ENCODE measurements at places on chromosomes 7 and 10.

DNA sequence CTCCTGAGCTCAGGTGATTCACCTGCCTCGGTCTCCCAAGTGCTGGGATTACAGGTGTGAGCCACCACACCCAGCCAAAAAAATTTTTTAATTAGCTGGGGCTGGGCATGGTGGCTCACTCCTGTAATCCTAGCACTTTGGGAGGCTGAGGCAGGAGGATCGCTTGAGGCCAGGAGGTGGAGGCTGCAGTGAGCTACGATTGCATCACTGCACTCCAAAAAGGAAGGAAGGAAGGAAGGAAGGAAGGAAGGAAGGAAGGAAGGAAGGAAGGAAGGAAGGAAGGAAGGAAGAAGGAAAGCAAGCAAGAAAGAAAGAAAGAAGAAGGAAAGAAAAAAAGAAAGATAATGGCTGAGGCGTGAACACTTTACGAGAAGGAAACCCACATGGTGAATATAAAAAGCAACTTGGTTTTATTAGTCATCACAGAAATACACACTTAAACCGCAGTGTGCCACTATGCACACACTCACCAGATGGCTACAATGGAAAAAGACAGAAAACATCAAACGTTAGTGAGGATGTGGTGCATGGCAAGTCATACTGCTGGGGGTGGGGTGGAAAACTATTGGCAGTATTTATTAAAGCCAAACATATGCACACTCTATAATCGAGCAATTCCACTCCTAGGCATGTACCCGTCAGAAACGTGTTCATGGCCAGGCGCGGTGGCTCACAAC is 4.4 kb upstream of the CCL26 start:
- peak; percentile 94 for DNase-seq

DNA sequence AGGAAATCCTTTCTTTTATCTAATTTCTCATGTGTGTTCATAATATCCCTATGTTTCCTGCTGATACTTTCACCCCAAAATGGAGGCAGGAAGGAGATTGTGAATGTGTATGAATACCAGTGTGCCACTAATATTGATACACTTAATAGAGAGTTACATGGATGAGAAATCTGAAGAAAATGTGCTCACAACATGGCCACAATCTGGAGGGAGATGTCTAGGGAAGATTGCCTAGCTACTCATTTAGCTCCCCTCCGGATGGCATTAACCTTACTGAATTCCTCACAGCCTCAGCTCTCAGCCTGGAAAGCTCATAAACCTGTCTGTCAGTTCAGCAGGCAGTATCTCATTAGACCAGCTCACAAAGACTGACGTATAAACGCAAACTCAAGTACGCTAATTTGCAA is 23.4 kb upstream of the DMTF1 start:
- no peak for DNase-seq

GRCh38 chr10:128993911-128994538 is 473.0 kb upstream of the MGMT start:
- DNase-seq = no peak

DNA sequence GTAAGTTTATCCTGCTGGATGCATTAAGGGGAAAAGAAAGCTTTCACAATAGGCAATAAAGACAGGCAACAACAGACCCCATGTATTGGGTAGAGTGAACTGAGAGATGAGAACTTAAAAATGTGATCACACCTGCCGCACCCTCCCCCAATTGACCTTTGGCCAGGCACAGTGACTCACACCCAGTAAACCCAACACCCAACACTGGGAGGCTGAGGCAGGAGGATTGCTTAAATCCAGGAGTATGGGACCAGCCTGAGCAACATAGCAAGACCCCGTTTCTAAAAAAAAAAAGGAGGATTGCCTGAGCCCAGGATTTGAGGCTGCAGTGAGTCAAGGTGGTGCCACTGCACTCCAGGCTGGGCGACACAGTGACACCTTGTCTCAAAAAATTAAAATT is 86.9 kb downstream of the MPP7 start:
- DNase-seq = no peak
